ENCODE measurements at places on chromosomes 12 and 14.

DNA sequence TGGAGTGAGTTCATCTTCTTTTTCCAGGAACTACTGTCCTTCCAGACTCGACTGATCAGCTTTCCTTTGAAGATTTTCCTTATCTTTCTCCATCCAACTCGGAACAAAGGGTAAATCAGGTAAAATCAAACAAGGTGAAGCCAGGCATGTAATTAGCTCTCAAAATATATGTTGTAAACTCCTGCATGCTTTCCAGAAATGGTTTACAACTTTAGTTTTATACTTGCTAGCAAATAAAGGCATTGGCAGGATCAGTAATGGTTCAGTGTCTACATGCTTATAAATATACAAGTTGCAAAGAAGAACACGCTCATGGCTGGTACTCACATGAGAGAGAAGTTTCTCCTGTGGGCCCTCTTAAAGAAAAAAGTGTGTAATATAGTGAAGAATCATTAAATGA, 102.5 kb downstream of the FSCB start:
- DNase-seq, result no peak

GRCh38 chr12:19988948-19989347, 379.4 kb upstream of the PDE3A start:
- no peak for DNase-seq

- DNase-seq, result no peak
These were observed 22.2 kb downstream of the IFNG start for GRCh38 chr12:68137335-68137830.

DNA sequence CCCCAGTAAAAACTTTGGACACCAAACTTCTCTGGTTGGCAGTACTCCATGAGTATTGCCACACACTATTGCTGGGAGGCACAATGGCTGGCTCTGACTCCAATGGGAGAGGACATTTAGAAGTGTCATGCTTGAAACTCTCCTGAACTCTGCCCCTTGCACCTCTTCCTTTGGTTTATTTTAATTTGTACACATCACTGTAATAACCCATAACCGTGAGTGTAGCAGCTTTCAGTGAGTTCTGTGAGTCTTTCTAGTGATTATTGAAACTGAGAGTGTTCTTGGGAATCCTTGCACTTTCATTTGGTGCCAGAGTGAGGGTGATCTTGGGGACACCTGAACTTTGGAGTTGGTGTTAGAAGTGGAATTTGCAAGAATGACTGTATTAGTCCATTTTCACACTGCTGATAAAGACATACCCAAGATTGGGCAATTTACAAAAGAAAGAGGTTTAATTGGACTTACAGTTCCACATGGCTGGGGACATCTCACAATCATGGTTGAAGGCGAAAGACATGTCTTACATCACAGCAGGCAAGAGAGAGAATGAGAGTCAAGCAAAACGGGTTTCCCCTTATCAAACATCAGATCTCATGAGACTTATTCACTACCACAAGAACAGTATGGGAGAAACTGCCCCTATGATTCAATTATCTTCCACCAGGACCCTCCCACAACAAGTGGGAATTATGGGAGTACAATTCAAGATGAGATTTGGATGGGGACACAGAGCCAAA, 41.3 kb upstream of the CEP83 start:
- no peak for DNase-seq

DNA sequence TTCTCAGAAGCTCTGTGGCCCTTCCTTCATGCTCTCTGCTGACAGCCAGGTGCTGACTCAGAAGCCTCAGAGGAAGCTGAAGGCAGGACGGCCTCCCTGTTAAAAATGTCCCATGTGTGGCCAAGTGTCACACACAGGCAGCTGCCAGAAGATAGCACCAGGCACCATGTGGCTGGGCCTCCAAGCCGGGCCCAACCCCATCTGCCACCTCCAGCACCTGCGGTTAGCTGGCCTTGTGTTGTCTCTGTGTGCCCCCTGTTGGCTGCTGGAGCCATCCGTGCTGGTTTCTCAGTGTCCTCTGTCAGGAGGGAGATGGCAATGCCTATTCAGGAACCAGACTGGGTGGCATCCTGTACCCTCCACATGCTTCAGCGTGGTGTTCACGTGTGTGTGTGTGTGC, 63.2 kb downstream of the TSPAN11 start:
- peak; percentile 19 for DNase-seq

- DNase-seq, result no peak
These were observed 88.0 kb upstream of the GSC start for GRCh38 chr14:94857950-94858349.

GRCh38 chr12:49936925-49937324, 13.6 kb upstream of the AQP2 start:
- DNase-seq, result no peak

GRCh38 chr12:11600199-11600598, 49.3 kb upstream of the ETV6 start:
- no peak for DNase-seq

DNA sequence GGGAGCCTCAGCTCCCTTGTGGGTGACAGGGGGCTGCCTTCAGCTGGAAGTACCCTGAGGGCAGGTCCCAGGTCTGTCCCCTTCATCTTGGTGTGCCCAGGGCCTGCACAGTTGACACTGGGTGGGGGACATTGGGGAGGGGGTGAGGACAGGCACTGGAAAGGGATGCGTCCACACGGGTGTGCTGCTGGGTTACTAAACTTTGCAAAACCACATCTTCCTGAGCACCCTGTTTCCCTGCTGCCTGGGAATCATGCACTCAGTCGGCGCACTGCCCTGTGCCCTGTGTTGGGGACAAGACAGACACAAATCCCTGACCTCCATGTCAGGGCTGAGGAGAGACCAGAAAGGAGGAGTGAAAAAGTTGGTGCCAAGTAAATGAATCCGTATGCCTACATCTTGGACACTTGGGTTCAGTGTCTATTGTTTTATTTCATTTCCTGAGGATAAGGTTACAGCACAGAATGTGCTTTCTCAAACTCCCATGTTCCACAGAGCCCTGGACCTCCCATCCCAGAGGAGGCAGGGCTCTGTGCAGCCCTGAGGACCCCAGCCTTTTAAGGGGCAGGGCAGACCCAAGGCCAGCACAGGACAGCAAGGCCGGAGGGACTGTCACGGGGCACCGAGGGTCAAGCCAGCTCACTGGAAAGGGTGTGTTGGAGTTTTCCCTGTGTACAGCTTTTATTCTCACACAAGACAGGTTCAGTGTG, 2.9 kb upstream of the SLC25A29 start:
- no peak for DNase-seq
